ENCODE measurements at places on chromosomes 11 and 22.

GRCh38 chr11:11818529-11819121 lies 23.1 kb upstream of the USP47 start:
- DNase-seq: no peak

DNA sequence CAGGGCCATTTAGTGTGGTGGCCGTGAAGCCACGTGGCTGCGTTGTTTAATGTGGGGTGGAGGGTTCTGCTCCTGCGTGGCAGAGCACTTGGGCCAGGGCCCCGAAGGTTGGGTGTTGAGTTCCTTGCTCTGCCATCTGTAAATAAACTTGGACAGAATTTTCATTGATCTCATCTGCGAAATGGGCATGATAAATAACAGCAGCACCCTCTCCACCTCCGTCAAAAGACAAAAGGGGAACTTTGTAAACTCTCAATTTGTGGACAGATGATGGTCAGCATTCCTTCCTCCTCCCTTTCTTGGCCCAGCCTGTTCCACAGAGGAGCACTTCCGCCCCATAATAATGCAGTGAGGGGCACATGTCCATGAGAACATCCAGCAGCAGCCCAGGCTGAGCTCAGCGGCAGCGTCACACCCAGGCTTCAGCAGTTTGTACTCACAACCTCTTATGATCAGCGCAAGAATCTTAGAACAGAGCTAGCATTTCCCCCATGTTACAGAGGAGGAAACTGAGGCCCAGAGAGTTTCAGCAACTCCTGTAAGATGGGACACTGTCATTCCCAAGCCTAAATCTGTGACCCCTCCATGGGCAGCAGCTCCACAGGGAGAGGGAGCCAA lies 874.5 kb downstream of the BRD1 start:
- DNase-seq: no peak

DNA sequence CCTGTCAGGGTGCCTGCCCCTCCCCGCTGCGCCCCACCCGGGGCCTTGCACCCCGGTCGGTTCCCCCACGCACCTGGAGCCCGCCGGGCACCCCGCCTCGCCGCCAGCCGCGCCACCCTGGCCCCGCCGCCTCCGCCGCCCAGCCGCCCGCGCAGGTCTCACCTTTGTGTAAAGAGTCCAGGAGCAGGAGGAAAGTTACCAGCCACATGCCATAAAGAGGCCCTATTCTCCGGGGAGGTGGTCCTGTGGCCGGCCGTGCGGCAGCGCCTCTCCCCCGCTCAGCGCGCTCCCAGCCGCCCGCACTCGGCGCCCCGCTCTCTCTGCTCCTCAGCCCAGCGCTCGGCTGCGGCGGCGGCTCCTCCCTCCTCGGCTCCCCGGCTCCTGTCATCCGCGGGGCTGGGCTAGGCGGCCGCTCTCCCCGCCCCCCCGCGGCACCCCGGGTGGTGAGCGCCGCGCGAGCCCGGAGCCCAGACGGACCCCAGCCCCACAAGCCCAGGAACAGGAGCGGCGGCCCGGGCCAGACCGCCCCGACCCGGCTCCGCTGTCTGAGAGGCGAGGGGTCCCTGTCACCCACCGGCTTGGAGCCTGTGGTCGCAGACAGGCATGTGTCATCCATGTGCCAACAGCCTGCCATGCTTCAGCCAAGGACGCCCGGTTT lies at the start of gene DSCAML1:
TSS of gene DSCAML1 (minus strand) at position 345 of the 658 bp plus-strand sequence. CDS start at position 208, 137 bp downstream.
- DNase-seq: no peak

GRCh38 chr22:48235744-48236143 lies 1473.3 kb downstream of the TBC1D22A start:
- no peak for DNase-seq

- DNase-seq: no peak
These were observed 245.0 kb downstream of the KIRREL3 start for GRCh38 chr11:126755526-126755925.

- no peak for DNase-seq
These were observed 9.2 kb downstream of the LRRC32 start for GRCh38 chr11:76661306-76661751.

- DNase-seq: no peak
These were observed 100.6 kb downstream of the WNT7B start for GRCh38 chr22:45876136-45877035.

DNA sequence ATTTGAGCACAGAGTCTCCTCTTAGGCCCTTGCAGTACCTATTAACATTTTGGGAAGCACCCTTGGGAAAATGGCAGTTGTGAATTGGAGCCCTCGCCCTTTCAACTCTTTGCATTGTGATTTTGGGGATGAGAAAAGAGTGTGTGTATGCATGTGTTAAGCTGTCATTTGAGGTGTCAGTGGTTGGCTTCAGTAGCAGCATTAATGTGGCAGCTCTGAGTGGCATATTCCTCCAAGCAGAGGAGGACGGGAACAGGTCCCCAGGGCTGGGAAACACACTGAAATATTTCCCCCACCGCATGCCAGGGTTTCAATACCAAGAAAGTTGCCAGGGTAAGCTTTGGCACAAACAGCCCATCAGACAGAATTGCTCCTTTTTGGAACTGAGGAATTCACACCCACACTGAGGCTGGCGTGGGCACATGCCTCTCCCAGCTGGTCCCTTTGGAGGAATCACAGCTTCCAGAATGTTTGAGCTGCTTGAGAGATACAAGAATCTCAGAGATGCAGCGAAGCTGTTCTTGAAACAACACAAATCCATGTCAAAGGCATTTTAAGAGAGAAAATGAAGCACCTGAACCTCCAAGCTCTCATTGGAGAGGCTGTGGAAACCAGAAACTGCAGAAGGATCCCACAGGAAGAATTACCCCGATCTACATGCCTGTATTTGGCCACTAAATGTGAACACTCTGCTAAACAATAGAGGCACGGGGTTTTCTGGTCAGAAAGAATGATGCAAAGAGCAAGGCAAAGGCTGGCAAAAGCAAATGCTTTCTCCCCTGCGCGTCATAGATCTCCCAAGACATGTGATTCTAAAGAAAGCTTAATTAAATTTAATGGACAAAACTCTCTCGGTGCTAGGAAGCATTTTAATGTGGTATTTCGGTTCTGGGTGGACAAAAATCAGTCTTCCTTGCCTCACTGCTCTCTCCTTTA lies 67.2 kb upstream of the RCN1 start:
- no peak for DNase-seq

DNA sequence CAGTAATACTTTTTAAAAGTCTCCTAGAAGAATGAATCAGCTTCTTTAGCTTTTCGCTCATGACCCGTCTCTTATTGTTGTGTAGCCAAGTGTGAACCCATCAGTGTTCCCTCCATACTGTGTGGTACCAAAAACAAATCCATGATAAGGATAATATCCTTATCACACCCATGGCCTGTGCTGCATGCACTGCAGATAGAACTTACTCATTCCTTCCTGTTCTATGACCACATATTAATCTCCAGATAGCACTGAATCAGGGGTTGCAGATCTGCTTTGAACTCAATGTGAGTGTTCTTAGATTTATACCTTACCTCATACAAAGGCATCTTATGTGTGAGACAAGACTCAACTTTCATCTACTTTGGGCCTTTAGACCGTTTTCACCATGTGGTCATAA lies 373.4 kb downstream of the JRKL start:
- no peak for DNase-seq

DNA sequence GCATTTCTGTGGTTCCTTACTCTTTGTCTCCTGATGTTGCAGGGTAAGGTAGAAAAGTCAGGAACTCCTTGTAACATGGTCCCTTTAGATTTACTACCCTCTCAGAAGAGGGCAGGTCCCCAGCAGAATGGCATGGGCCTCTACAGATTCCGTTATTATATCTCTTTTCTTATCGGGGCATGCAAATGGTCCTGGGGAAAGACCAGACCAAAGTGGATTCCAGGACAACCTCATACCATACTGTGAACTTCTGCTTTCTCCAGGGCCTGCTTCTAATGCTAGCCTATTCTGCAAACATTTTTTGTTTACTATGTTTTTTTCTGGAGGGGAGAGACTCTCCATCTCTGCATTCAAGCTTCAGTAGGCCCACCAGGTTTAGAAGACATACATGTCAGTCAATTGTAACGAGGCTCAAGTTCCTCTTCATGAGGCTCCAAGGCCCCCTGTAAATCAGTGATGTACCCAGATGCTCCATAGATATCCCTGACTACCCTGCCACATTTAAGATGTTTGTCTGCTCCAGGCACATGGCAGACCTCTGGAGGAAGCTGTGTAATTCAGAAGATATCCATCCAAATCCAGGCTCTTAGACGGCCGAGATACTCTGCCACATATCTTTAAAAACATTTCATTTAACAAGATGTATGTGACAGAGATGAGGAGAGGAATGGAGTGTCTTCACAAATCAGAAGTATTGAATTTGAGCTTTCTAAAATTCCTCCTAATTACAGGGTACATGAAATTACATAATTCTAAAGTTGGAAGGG lies 8.5 kb upstream of the ME3 start:
- no peak for DNase-seq

DNA sequence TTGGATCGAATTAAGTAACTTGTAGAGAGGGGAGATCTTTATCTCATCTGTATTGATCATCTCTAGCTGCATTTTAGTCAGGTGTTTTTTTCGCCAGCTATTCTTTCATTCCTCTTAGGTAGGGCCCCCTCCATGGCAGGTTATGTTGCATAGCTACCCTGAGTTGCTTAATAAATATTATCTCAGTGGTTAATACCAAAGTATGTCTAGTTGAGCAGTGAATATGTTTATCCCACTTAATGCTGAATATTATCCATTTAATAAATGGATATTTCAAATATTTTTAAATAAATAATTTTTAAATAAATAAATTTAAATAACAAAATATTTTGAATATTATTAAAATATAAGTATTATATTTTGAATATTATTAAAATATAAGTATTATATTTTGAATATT lies 9.6 kb downstream of the PRRG4 start:
- DNase-seq: no peak

DNA sequence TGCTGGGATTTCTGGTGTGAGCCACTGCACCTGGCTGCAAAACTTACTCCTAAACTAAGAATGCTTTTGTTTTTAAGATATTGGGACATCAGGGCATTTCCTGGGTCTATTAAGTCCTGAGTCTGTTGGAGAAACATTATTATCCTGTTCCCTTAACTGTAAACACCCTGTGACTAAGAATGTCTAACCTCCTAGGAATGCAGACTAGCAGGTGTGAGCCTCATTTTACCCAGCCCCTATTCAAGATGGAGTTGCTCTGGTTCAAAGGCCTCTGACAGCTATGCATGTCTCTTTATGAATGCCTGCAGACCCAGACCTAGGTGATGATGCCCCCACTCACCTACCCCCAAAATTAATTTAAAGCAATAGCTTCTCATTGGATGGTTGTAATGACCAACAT lies 46.2 kb downstream of the DEPDC5 start:
- peak; percentile 2 for DNase-seq

DNA sequence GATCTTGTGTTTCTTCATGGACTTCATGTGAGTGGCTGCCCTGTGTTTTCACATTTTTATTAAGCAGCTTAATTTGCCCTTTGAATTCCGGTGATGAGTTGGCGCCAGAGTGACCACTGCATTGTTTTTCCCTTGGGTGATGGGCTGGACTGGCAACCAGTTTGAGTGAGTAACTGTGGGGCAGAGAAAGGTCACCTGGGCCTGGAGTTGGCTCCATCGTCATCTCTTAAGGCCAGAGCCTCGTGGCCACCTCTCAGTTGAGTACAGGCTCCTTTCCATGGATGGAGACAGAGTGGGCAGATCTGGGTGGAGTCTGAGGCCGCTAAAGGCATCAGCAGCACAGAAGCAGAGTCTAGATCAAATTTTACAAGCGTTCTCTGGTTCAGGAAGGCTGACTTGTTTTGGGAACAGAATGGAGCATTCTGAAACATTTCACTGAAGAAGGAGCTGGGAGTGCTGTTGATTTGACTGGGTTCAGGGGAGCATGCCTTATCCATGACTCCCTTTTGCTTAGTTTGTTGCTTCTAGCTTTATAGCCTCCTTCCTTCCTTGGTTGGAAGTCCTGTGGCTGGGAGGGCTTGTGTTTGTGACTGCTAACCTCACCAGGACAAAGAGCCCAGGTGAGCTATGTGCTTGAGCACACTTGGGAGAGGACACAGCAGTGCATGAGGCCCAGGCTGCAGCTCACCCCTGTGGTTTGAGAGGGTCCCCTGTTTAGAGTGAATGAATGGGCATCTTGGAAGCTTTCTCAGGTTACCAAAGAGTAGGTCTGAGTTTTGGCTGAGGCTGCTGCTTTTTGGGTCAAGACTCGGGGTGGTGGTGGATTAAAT lies 7.8 kb downstream of the BCR start:
- no peak for DNase-seq

- no peak for DNase-seq
These were observed 2.2 kb downstream of the APOBEC3A start for GRCh38 chr22:38959590-38959989.

GRCh38 chr11:83427501-83427900 lies 141.3 kb upstream of the CCDC90B start:
- DNase-seq: no peak

DNA sequence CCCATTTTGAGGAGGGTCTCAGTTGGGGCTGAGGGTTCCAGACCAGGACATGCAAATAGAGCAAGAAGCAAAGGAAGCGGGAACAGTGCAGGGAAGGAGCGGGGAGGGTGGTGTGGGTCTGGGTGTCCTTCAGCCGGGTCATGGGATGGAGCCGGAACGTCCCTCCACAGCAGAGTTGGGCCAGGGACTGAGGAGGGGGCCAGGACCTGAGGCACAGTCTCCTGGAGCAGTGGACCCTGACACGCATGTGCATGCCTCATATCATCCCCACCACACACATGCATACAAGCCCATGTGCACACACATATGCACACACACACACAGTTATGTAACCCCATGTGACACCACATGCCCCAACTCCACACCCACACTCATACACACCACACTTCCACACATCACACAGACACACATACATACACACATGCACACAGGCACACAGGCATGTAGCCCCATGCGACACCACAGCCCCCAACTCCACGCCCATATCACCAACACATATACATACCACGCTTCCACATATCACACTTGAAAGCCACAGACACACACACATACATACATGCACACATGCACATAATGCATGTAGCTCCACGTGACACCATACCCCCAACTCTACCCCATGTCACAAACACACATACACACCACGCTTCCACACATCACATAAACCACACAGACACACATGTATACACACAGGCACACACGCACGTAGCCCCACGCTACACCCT lies 1026.6 kb downstream of the BRD1 start:
- no peak for DNase-seq

GRCh38 chr11:86802601-86803051 lies 2.3 kb downstream of the PRSS23 start:
- DNase-seq: peak; percentile 72

- DNase-seq: no peak
These were observed 68.9 kb downstream of the MYO7A start for GRCh38 chr11:77196961-77197360.

DNA sequence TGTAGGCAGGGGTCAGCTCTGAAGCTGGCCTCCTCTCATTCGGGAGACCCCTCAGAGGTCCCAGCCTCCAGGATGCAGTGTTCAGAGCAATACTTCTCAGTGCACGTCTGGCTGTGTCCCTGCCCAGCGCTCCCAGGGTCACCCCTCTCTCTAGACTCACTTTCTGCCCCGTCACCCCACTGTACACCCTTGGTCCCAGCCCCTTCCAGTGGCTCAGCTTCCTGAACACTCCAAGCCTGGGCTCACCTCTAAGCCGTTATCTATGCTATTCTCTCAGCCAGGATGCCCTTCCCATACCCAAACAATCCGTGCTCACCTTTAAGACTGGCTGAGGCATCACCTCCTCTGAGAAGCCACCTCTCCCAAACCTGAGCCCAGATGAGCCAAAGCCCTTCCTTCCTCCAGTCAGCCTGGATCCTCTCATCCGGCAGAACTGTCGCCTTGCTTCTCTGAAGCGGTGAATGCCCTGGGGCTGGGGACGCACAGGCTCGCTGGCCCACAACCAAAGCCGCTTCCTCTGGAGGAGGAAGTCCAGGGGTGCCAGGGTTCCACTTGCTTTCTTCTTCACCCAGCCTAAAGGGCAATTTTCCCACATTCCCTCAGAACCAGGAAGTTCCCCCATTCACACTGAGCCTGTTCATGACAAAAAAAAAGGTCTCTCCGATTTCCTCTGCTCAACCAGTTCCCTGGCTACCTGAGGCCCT lies 13.7 kb upstream of the CDKN1C start:
- DNase-seq: peak; percentile 30

Data from kidney capillary endothelial cell (primary cell).